ENCODE measurements at places on chromosomes 3 and 15. TPM values are rescaled to one million over a fixed set of nuclear protein-coding genes. Genes with fewer than 3 reads are reported as not detected.

GRCh38 chr3:120498556-120499346, 48.0 kb upstream of the FSTL1 start:
- DNase-seq, result no peak
- no peaks in the 10 kb centered on the region for H3K4me1 ChIP-seq
- H3K4me3 ChIP-seq, result no peak overlapping the region
- no peaks in the 10 kb centered on the region for H3K27me3 ChIP-seq
- no peak overlapping the region for H3K27ac ChIP-seq

DNA sequence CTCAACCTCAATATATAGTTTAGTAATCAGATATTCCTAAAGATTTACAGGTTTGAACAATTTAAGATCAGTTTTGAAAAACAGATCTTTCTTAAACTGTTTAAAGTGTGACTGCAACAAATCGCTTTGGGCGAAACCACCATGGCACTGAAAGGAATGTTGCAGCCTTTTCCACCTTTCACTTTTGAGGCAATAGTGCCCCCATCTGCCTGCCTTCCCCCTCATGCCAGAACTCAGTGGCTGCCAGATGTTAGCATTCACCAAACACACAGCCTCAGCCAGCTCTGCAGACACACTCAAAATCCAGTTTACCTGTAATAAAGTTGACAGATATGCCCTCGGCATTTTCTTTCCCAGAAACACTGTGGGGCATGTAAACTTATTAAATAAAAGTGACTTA, 3.3 kb downstream of the LYSMD4 start:
- peaks cover 4% of the 10 kb centered on the region for H3K36me3 ChIP-seq
- peaks cover 11% of the 10 kb centered on the region for H3K4me1 ChIP-seq
- no peak for DNase-seq
- H3K27me3 ChIP-seq, result no peaks in the 10 kb centered on the region
- no peak overlapping the region for H3K4me3 ChIP-seq

Gene CPN2
- total RNA-seq, result not detected

Gene GOLGA8H
- total RNA-seq, result not detected

Gene IREB2
- total RNA-seq, result 69.3 TPM

Gene PLCH1
- not detected for total RNA-seq

DNA sequence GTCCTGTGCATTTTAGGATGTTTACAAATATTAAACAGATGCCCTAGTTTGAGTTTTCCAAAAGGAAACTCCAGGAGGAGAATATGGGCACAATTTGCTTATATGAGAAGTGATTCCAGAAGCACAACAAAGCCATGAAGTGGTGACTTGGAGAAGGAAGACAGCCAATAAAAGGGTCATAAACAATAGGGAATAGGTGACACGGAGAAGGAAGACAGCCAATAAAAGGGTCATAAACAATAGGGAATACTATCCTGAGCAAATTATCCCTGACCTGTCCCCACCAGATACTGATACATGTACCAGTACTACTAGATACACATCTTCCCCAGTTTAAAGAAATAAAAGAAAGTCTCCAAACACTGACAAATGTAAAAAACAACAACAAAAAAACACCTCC, 663.6 kb downstream of the GBE1 start:
- no peak overlapping the region for H3K4me3 ChIP-seq
- H3K27me3 ChIP-seq, result no peaks in the 10 kb centered on the region
- no peaks in the 10 kb centered on the region for H3K36me3 ChIP-seq
- H3K27ac ChIP-seq, result no peak overlapping the region
- no peak for DNase-seq
- H3K4me1 ChIP-seq, result no peaks in the 10 kb centered on the region

Gene CYP8B1
- total RNA-seq, result not detected

Gene OTOL1
- total RNA-seq, result not detected

Gene PLSCR4
- not detected for total RNA-seq

DNA sequence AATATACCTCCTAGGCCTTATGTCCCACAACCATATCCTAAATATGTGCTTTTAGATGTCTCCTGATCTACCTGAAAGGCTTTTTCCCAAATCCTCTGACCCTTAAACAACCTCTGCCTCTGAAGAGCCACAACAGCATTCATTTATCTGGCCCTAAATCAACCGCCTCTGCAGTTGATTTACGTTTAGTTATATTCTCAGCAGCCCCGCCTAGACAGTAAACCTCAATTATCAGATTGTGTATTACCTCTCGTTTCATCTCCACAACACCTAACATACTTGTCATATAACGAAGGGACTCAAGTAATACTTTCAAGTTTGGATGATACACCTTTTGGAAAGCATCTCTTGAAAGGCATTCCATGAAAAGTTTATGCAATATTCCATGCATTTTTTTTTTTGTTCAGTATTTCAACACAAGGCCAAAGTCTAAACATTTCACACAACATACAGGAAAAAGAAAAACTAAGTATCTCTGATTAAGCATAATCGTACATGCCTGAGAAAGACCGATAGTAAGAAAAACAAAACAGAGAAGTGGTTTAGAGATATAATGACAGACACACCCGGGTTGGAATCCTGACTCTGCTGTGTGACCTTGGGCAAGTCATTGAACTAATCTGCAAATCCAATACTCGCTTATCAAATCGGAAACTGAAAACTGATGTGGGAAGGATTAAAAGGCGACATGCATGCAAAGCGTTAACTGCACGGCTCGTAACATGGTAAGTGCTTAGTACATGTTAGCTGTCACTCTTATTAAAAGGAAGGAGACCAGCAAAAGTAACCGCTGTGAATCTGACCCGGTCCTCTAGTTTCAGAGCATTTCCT, 778 bp downstream of the CRBN start:
- peaks cover 55% of the 10 kb centered on the region for H3K4me1 ChIP-seq
- peak overlapping the region; percentile 68 for H3K4me3 ChIP-seq
- no peak for DNase-seq
- no peaks in the 10 kb centered on the region for H3K27me3 ChIP-seq
- H3K36me3 ChIP-seq, result peaks cover 6% of the 10 kb centered on the region

DNA sequence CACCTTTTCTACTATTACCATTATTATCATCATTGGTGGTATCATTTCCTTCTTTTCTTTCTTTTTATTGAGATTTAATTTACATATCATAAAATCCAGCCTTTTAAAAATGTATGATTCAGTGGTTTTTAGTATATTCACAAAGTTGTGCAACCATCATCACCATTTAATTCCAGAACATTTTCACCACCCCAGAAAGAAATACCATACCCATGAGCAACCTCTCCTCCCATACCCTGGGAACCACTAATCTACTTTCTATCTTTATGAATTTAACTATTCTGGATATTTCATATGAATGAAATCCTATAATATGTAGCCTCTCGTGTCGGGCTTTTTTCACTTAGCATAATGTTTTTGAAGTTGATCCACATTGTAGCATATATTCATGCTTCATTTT, 29.1 kb downstream of the AAGAB start:
- H3K4me3 ChIP-seq, result no peak overlapping the region
- peaks cover 4% of the 10 kb centered on the region for H3K36me3 ChIP-seq
- no peaks in the 10 kb centered on the region for H3K4me1 ChIP-seq
- no peak overlapping the region for H3K27ac ChIP-seq
- DNase-seq, result no peak

- H3K27me3 ChIP-seq, result no peaks in the 10 kb centered on the region
- H3K4me1 ChIP-seq, result no peaks in the 10 kb centered on the region
- DNase-seq, result no peak
- H3K27ac ChIP-seq, result no peak overlapping the region
Measured at GRCh38 chr3:103494011-103494410, 1059.2 kb downstream of the ZPLD1 start.

Gene CAND2
- total RNA-seq, result 1.1 TPM

Gene GPR62
- not detected for total RNA-seq

DNA sequence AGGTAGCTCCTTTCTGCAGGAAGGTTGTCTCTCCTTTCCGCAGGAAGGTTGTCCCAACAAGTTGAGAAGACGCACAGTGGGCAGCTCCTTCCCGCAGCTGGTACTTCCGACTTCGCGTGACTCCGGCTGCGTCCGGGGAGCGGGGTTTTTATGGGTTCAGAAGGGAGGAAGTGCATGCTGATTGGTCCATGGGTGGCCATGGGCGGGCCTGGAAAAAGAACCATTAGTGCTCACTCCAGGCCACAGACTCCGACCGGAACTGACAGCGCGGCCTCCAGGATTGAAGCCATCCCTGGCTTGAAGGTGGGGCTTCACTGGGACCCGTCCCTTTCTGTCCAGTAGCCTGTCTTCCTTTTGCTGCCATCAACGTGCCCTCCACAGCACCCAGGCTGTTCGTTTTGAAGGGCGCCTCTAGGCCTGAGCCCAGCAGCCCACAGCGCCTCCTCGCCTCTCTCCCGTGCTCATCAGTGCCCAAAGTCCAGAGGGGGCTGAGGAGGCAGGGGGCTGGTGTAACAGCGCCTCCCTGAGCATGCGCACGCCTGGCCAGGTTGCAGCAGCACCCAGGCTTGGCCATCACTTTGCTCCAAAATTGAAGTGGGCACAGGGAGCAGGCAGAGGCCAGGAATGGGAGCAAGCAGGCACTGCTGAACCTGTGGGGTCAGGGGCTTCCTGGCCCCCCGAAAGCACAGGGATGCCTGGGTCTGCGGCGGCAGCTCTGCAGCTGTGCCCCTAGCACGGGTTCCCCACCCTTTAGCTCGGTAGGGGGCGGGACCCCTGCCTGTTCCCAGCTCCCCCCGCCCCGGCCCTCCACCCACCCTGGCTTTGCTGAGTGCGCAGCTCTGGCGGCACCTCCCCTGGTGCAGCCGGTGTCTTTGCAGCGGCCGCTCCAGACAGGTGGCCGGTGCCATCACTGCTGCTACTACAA, 330.6 kb upstream of the MCTP2 start:
- H3K4me1 ChIP-seq, result no peaks in the 10 kb centered on the region
- H3K4me3 ChIP-seq, result no peak overlapping the region
- no peak overlapping the region for H3K27ac ChIP-seq
- no peak for DNase-seq
- no peaks in the 10 kb centered on the region for H3K36me3 ChIP-seq
- no peaks in the 10 kb centered on the region for H3K27me3 ChIP-seq

GRCh38 chr3:68467465-68467864, 464.9 kb downstream of the TAFA4 start:
- H3K36me3 ChIP-seq, result no peaks in the 10 kb centered on the region
- no peaks in the 10 kb centered on the region for H3K4me1 ChIP-seq
- no peak overlapping the region for H3K27ac ChIP-seq
- H3K4me3 ChIP-seq, result no peak overlapping the region
- no peak for DNase-seq
- no peaks in the 10 kb centered on the region for H3K27me3 ChIP-seq

Gene P2RY12
- not detected for total RNA-seq

- no peak overlapping the region for H3K4me3 ChIP-seq
- no peaks in the 10 kb centered on the region for H3K36me3 ChIP-seq
- no peaks in the 10 kb centered on the region for H3K27me3 ChIP-seq
- H3K27ac ChIP-seq, result no peak overlapping the region
- no peak for DNase-seq
Measured at GRCh38 chr3:183826448-183827250, 1.3 kb upstream of the MAP6D1 start.

GRCh38 chr3:12796171-12797123, at the start of gene CAND2:
Gene CAND2 (plus strand): TSS chr3:12796680. CDS start chr3:12796721, 41 bp downstream.
- no peaks in the 10 kb centered on the region for H3K36me3 ChIP-seq
- H3K4me1 ChIP-seq, result peaks cover 6% of the 10 kb centered on the region
- H3K4me3 ChIP-seq, result peak within 1 kb of the TSS; percentile 62
- DNase-seq, result peak; percentile 49
- peak within 1 kb of the TSS; percentile 47 for H3K27ac ChIP-seq
